Activated CD8-positive, alpha-beta T cell treated with anti-CD3 and anti-CD28 coated beads, Interleukin-2, amount 10 ng/mL, durations not matched to agents 7 days and 5 days (primary cell): ENCODE measurements at places on chromosomes 12 and 14.

DNA sequence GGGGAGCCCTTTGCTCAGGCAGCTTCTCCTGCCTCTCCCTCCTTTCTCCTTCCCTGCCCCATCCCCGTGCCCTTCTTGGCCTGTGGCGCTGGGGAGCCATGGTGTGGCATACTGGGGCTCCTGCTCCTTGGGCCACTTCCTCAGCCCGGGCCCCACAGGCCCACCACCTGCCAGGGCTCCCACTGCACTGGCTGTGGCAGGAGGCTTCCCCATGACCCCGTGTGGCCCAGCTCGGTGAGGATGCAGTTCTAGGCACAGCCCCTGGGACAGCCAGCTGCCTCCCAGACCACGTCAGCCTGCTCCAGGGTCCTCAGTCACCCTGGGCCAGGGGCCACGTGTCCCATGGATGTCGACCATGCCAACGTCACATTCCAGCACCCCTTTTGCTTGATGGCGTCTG is 13.0 kb upstream of the AMN start:
- no peak for DNase-seq
- H3K4me1 ChIP-seq = no peaks in the 10 kb centered on the region
- no peaks in the 10 kb centered on the region for H3K27me3 ChIP-seq

DNA sequence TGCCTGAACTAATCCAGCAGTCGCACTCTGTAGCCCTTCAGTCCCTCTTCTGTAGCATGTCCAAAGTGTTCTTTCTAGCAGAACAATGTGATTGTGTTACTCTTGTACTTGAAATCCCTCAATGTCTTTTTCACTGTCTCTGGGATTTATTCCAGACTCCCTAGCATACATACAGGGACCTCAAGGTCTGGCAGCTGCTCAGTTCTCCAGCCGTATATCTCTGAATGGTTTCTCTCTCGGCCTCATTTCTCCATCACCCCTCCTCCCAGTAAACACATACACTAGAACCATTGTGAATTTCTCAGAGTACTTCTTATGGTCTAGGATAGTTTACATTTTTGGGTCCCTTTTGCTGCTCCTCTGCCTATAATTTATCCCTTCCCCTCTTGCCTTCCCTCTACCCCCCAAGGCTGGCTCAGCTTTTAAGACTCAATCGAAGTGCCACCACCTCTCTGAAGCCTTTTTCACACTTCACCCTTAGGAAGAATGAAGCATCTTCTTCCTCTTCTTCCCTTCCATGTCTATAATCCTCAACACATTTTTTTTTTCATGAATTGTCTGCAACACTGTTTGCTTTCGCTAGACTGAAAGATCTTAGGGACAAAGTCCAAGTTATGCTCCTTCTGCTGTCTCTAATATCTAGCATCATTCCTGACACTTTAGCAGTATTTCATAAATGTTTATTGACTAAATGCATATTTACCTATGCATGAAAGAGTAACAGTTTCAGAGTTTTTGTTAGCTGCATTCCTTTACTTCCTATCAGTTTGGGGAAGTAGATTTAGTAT is 446.1 kb downstream of the ZFP36L1 start:
- no peaks in the 10 kb centered on the region for H3K27me3 ChIP-seq
- H3K4me1 ChIP-seq = peaks cover 9% of the 10 kb centered on the region
- DNase-seq = no peak
- H3K27ac ChIP-seq = no peak overlapping the region

DNA sequence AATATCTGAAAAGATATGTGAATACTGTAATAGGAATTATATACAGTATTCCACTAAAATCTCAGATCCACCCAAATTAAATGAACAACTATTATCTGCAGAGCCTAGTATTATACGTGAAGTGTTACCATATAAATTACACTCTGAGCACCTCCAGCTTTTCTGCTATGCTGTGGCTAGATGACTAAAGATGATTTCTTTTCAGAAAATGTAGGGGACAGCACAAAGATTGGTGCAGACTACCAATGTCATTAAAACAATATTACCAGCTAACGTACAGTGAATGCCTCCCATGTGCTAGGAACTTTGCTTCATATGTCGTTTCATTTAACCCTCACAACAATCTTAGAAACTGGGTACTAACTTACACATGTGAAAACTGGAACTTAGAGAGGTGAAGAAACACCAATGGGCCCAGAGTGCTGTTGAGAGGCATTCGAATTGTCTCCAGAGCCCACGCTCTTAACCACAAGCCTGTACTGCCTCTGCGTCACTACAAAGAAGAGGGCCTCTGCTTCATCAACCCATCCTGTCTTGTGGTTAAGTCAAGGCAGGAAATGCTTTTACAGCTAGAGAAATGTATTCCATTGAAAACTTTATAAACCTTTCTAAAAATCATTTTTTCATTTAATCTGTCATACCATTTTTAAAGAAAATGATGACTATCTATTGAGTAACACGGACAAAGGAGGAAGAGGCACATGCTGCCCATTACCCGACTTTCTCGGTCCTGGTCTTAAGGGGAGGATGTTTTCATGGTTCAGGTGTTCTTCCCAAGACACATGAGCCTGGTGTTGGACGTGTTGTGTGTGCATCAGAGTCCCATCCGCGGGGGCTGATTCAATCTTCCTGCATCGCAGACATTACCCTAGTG is 1.3 kb downstream of the GPR65 start:
- H3K27me3 ChIP-seq = no peaks in the 10 kb centered on the region
- peak overlapping the region; percentile 91 for H3K4me3 ChIP-seq
- H3K36me3 ChIP-seq = peaks cover 58% of the 10 kb centered on the region
- peak overlapping the region; percentile 96 for H3K27ac ChIP-seq
- DNase-seq = peak; percentile 85
- peaks cover 63% of the 10 kb centered on the region for H3K4me1 ChIP-seq

DNA sequence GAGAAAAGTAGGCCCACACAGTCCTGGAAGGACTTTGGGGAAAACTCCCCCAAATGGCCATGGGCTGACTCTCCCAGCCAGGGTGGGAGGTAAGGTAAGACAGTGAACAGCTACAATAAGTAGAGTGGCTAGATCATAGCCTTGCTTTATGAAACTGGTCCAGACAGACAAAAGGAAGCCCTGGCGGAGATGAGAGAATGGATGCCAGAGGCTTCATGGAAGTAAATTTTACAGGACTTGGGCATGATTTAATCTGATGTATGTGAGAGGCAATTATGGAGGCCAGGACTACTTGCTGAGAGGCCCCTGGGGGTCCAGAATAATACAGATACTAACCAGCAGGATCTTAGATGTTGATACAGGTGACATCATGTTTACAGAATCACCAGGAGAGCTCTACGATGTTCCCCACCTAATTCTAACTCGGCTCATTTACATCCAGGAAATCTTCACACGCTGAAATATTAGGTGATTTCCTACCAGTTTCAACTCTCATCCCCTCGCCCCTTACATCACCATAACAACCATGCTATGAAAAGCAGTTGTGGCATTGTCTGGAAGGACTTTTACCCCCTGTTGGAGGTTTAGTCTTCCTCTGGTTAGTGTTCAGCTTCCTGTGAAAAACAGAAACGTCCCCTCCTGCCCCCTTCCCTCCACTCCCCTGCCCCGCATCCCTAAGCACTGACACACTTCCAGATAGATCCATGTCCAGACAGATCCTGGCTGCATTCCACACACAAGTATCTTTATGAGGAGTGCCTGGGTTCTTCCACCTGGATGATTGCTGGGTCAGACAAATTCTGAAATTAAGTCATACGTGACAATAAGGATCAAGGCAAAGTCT is 39.5 kb upstream of the NT5DC3 start:
- H3K4me1 ChIP-seq = peaks cover 40% of the 10 kb centered on the region
- no peak for DNase-seq
- no peak overlapping the region for H3K4me3 ChIP-seq
- no peak overlapping the region for H3K27ac ChIP-seq
